NCI-H1694 treated with DMSO at 0.1 percent for 48 hours (cell line): ENCODE measurements at places on chromosomes 13 and 19.

DNA sequence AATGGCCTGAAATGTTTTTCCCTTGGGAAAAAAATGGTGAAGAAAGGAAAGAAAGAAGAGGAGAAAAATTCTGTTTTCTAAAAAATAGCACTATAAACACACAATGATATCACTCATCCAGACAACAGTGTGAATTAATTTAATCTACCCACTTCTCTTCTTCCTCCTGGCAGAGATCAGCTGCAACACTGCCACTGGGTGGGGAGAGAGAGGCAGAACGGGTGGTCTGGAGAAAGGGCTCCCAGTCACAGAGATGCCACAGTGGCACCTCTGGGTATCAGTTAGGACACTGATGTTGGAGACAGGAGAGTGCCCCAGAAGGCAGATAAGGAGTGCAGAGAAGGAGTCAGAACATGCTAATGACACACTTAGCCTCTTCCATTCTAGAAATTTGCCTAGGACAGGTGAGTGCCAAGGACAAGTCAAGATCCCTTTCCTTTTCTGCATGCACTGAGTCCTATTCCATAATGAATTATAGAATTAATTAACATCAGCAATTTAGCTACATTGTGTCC lies 168.6 kb downstream of the SUCLA2 start:
- DNase-seq = no peak

DNA sequence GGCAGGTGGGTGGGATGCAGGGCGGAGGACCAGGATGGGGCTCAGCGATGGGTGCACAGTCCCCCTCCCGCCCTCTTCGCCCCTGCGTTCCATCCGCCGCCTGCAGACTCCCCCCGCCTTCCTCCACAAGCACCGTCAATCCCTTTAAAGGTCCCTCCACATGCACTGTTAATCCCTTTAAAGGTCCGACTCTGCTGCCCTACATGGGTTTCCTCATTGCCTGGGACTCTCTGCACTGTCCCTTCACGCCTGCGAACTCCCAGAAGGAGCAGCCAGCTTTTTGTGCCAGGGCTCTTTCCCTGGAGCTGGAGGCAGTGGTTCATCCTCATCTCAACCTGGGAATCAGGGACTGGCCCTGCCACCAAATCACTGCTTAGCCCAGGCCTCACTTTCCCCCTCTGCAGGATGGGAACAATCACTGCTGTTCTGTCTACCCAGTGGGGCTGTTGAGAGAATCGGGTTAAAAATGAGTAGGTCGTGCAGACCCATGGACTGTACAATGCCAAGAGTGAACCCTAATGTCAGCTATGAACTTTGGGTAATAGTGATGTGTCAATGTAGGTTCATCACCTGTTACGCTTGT lies 20.4 kb downstream of the ZNF574 start:
- no peak for DNase-seq

DNA sequence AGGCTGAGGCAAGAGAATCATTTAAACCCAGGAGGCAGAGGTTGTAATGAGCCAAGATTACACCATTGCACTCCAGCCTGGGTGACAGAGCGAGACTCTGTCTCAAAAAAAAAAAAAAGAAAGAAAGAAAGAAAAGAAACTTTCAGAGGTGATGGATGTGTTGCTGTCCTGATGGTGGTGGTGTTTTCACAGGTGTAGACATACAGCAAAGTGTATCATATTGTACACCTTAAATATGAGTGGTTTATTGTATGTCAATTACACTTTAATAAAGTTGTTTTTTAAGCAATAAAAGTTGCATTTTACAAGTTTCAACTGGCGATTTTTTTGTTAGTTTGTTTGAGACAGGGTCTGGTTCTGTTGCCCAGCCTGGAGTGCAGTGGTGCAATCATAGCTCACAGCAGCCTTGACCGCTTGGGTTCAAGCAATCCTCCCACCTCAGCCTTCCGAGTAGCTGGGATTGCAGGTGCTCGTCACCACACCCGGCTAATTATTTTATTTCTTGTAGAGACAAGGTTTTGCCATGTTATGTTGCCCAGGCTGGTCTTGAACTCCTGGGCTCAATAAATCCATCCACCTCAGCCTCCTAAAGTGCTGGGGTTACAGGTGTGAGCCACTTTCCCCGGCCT lies 13.5 kb upstream of the INSR start:
- no peak for DNase-seq

- DNase-seq = peak; percentile 33
Observed at GRCh38 chr19:15702534-15702930, 25.3 kb upstream of the OR10H2 start.

DNA sequence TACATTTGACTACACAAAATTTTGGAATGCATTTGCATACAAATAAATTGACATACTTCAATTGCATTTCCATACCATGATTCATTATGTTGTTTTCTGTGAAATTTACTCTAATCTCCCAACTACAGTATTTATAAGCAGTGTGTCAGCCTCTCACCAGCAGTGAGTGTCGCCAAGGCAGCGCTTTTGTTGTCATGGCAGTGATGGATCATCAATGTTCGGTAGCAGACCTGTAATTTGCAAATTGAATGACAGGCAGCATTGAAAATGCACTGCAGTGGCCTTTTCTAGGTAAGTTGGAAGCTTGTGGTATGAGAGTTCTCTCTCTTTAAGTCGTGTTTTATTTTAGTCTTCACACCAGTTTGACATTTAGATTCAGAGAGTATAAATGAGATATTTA lies 534.1 kb downstream of the PCDH17 start:
- no peak for DNase-seq

- no peak for DNase-seq
Observed at GRCh38 chr19:6540918-6541689, 10.3 kb downstream of the TNFSF9 start.

DNA sequence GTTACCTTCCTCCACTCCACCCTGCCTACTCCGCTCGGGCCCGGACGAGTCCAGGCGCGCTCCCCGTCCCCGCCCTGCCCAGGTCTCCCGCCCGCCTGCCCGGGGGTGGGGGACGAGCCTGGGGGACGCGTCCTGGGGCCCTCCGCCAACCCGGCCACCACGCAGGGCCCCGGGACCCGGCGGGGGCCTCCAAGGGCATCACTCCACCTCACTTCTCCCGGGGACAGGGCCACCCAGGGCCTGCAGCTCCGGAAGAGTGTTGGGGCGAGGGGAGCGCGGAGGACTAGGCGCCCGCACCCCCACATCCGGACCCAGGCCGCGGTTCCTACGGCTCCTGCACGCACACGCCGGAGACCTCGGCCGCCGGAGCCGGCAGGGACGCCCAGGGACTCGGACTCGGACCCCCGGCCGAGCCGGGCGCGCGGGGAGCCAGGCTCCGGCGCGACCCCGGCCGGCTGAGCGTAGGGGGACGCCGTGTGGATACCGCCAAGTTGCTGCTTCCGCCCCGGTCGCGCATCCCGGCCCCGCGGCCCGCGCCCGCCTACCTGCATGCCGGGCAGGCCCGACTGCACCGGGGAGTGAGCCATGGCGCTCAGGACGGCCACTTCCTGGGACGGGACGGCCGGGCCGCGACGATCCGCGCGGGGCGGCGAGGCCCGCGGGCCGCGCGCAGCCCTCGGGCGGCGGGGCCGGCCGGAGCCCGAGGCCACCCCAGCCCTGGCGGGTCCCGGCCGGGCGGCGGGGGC lies 534 bp downstream of the STK24 start:
- DNase-seq = no peak

- no peak for DNase-seq
Observed at GRCh38 chr13:27489456-27489855, 39.1 kb upstream of the MTIF3 start.

DNA sequence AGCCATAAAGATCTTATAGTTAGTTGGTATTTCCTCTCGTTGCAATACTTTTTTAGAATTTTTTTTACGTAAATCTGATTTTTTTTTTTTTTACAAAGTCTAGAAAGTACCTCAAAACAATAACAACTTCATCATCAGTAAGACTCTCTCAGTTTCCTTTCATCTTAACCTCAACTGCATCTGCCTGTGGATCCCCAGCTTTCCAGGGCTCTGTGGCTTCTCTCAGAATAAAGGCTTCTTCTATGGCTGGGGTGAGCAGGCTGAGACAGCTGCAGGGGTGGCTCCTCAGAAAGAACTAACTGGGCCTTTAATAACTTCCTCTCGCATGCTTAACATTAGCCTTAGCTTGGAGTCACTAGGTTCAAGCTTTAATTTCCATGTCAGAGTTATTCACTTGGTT lies 4.2 kb downstream of the ZNF506 start:
- DNase-seq = no peak

GRCh38 chr19:55261671-55262126 lies 2.9 kb upstream of the PPP6R1 start:
- no peak for DNase-seq

DNA sequence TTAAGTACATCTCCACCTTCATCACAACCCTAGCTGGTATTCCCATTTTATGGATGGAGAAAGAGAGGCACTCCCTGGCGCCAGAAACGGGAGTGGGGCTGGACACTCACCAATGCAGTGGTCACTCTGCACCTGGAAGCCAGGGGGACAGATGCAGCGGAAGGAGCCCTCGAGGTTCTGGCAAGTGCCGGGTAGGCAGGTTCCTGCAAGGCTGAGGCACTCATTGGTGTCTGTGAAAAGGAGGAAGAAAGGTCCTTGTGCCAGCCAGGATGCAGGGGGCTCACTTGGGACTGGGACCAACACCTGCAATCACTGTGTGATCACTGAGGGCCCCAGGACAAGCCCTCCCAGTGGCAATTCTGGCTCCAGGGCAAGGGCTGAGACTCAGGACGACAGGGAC lies 41.8 kb downstream of the CCL25 start:
- DNase-seq = no peak

DNA sequence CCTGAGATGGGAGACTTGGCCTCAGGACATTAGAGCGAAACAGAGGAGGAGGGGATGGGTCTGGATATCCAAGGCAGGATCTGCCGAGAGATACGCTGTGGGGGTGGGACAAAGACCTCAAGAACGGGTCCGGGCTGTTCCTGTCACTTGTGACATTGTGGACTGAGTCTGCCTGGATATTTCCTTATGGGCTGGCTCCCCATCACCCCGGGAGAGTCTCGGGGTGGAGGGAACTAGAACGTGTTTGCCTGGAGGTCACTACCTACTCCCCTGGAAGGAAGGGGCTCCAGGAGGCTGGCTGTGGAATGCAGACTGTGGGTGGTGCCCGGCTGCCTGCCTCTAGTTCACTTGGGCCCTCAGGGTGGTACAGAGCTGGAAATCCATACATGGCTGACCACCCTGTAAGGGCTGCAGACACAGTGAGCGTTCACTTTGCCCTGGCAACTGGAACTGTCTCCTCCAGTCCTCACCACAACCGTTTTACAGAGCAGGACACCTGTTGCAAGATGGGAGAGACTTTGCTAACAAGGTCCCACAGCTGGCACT lies 26.4 kb downstream of the DNM2 start:
- DNase-seq = no peak

DNA sequence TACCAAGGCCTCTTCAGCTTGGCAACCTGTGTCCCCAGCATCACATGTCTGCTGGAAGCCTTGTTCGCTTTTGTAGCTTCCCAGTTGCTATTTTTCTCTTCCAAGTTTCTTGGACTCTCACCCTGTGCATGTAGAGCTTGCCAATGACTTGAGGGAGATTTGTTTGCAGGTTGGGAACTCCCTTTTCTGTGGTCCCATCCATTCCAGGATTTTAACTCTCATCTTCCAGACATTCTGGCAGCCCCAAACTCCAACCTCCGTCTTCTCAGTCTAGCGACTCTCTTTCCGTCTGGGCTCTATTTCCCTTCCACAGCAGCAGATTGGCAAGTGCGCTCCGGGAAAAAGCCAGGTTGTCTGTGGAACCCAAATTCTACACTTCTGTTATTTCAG lies 9.0 kb downstream of the PLAUR start:
- no peak for DNase-seq

DNA sequence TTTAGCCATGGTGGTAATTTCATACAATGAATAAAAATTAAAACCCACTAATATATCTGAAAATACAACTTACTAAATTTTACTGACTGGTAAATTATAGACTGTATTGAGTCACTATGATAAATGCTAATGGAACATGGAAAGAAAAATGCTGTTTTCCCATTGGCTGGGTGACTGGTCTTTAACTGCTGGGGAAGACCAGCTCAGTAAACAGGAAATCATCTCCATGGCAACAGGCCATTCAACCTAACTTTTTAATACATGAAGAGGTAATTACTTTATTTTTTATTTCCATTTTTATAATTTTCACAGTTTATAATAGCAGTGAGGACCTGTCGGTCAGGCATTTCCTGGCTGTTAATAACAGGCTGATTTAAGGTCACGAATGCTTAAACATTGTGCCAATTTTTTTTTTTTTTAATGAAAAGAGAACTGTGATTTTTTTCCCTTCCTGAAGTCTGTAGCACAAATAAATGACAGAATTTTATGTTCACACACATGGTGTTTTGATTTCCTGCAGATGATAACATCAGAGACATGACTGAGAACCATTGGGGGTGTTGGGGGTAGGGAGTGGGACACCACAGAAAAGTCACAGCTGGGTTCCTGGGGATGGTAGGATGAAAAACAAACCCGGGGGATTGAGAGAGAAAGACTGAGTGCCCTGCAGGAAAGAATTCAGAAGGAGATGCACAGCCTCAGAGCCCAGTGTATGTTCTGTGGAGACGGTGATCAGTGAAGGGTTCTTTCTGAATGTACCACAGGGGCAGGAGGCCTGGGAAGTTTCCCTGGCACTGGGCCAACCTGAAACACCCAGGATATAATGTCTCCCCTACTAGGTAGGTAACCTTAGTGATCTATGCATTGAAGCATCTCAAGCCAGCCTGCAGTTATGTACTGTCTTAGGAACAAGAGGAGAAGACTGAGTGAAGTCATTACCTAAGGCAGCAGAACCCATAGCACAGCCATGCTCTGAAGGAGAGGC lies 297.1 kb downstream of the COG6 start:
- DNase-seq = no peak

- DNase-seq = no peak
Observed at GRCh38 chr19:5632657-5633056, 9.8 kb downstream of the SAFB start.
